ENCODE measurements at places on chromosomes 16 and 17.

GRCh38 chr17:44011876-44012275 is 2.9 kb downstream of the TMEM101 start:
- DNase-seq = no peak

- no peak for DNase-seq
Observed at GRCh38 chr16:66383551-66383950, 17.1 kb downstream of the CDH5 start.

- DNase-seq = no peak
Observed at GRCh38 chr16:23595246-23595950, 718 bp downstream of the NDUFAB1 start.

GRCh38 chr16:54890381-54890780 is 40.3 kb upstream of the IRX5 start:
- DNase-seq = no peak

GRCh38 chr16:12781777-12782176 is 21.9 kb downstream of the CPPED1 start:
- DNase-seq = no peak
